ENCODE measurements at places on chromosomes 6 and 20. TPM values are rescaled to one million over a fixed set of nuclear protein-coding genes. Genes with fewer than 3 reads are reported as not detected.

Gene ZSCAN23
- total RNA-seq: 0.51 TPM

Gene SPEF1
- not detected for total RNA-seq

Gene KIFC1
- total RNA-seq: 12.4 TPM

Gene WFDC9
- total RNA-seq: not detected

Gene NHSL1
- 78.7 TPM for total RNA-seq

Gene EDN1
- 438 TPM for total RNA-seq

Gene USP49
- total RNA-seq: 3.1 TPM

Gene LAMP5
- 0.34 TPM for total RNA-seq

Gene FOXF2
- total RNA-seq: not detected

Gene ANKEF1
- 1.5 TPM for total RNA-seq

Gene RIMS4
- total RNA-seq: not detected

Gene LRRN4
- total RNA-seq: 0.51 TPM

Gene CDC5L
- total RNA-seq: 26.2 TPM

Gene BPIFB2
- not detected for total RNA-seq

Gene MED20
- total RNA-seq: 36.5 TPM

Gene GGTLC1
- total RNA-seq: not detected

Gene LCA5
- total RNA-seq: 4.9 TPM

Gene RAD21L1
- total RNA-seq: not detected

Gene FAM162B
- 4.3 TPM for total RNA-seq

Gene FAM217A
- not detected for total RNA-seq

Gene OTOR
- not detected for total RNA-seq

Gene FRK
- total RNA-seq: 0.05 TPM

Gene C6orf62
- total RNA-seq: 205 TPM

Gene SALL4
- 0.14 TPM for total RNA-seq

Gene TULP1
- not detected for total RNA-seq

Gene MEI4
- total RNA-seq: not detected

Gene APOBEC2
- not detected for total RNA-seq

Gene MACROD2
- 0.85 TPM for total RNA-seq

Gene BPIFA1
- not detected for total RNA-seq
